Right renal pelvis (tissue), 4 donors: ENCODE measurements at places on chromosomes 5 and 9. TPM values are rescaled to one million over a fixed set of nuclear protein-coding genes. Genes with fewer than 3 reads are reported as not detected.

The MOB3B gene
- polyA plus RNA-seq, result 26.9 TPM

The AFAP1L1 gene
- 19.1 TPM for polyA plus RNA-seq

The DMRT3 gene
- polyA plus RNA-seq, result 1.6 TPM

The TMEFF1 gene
- 5.1 TPM for polyA plus RNA-seq

The BTNL8 gene
- 0.46 TPM for polyA plus RNA-seq

The GARIN3 gene
- polyA plus RNA-seq, result not detected

The ATG10 gene
- polyA plus RNA-seq, result 13.5 TPM

The IFNK gene
- not detected for polyA plus RNA-seq

The RASGRF2 gene
- 1.5 TPM for polyA plus RNA-seq

The PTPN3 gene
- polyA plus RNA-seq, result 58.5 TPM

The RETREG1 gene
- 45.4 TPM for polyA plus RNA-seq

DNA sequence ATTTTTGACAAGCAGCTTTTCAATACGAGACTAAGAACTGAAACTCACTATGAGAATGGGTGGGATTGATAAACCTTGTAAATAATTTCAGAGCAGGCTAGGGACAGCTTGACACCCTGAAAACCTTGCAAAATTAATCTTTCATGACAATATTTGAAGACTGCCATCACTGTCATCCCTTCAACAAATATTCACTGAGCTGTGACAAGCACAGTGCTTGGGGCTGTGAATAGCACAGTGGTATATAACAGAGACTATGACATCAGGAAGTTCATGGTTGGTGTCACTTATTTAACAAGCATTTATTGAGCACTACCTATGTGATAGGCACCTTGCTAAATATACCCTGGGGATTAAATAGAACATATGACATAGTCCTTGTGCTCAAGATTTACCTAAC, 741.0 kb upstream of the RIOK2 start:
- DNase-seq, result no peak

DNA sequence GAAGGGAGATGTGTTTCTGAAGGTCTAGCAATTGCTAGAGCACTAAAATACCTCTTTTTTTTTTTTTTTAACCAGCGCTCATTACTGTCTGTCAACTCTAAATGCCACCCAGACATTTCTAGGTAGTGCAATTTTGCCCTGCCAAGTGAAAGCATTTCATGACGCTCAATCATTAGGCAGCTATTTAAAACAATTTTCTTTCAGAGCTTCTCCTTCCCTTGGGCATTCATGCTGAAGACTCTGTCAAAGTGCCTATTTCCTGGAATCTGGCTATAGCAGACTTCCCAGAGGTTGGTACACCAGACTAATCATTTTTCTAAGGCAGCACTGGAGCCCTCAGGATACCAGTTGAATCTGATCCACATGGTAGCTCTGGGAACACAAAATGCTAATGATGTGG, 97.0 kb upstream of the ANKRD55 start:
- no peak for DNase-seq

- DNase-seq, result no peak
Observed at GRCh38 chr5:95390812-95391492, at the start of gene FAM81B. Gene FAM81B (plus strand): TSS chr5:95391366. CDS start chr5:95391390, 24 bp downstream.

DNA sequence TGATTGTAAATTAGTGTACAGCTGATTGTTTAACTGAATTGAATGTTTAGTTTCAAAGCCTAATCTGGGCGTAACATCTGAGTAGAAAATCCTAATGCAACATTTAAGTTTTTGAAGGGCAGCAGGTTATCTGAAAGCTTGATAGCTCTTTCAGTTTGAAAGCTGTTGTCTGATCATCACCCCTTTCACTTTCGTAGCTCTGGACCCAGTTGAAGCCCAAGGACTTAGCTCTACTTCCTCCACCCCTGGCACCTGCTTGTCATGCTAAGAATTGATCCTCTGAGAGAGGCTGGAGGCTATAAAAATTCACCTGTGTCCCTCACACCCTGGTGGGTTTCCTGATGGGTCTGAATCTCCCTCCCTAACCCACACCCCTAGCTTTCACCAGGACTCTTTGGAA, 86.0 kb downstream of the ZFAND5 start:
- no peak for DNase-seq

DNA sequence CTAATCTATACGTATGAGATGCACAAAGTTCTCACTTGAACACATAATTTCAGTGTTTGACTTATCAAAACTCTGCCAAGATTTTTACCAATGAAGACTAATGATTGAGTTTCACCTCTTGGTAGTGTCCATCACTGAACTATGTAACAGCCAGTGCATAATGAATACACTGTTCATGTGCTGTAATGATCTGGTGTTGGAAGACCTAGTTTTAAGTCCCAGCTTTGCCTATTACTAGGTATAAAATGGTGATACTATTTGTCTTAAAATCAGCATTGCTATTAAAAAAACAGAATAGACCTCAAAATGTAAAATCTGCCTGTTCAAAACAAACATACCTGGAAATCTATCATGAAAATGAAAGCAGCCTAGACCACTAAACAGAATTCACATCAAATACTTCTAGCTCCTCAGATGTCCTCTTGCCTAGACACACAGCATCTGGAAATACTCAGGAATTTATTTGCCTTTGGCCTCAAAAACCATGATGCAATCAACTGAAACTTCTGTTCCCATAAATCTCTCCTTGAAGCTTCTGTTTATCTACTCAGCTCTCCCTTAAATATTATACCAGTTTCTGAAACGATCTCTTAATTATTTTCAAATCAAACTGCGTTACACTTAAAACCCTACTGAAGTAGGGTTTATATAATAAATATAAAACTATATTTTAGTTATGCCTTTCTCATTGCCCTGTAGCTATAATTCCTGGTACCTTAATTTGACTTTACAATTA, 38.1 kb downstream of the MRPS27 start:
- peak; percentile 25 for DNase-seq

GRCh38 chr5:81768935-81769452, 18.1 kb upstream of the SSBP2 start:
- DNase-seq, result no peak

GRCh38 chr9:83047839-83048775, 14.8 kb downstream of the RASEF start:
- no peak for DNase-seq

DNA sequence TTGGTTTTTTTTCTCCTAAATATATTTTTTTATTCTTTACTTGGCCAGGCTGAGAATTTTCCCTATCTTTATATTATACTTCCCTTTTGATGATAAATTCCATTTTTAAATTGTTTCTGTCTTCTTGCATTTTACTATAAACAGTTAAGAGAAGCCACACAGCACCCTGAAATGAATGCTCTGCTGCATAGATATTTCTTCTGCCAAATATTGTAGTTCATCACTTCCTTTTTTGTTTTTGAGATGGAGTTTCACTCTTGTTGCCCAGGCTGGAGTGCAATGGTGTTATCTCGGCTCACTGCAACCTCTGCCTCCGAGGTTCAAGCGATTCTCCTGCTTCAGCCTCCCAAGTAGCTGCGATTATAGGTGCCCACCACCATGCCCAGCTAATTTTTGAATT, 8.5 kb upstream of the INIP start:
- no peak for DNase-seq

GRCh38 chr9:3736161-3736560, 210.4 kb upstream of the RFX3 start:
- DNase-seq, result no peak

- no peak for DNase-seq
Observed at GRCh38 chr5:177510567-177511053, 984 bp upstream of the DOK3 start.

GRCh38 chr5:150254774-150255173, 34.8 kb downstream of the CAMK2A start:
- no peak for DNase-seq

- no peak for DNase-seq
Observed at GRCh38 chr5:151115272-151115905, 34.6 kb upstream of the TNIP1 start.

GRCh38 chr5:169280696-169281095, 20.2 kb downstream of the SLIT3 start:
- no peak for DNase-seq

DNA sequence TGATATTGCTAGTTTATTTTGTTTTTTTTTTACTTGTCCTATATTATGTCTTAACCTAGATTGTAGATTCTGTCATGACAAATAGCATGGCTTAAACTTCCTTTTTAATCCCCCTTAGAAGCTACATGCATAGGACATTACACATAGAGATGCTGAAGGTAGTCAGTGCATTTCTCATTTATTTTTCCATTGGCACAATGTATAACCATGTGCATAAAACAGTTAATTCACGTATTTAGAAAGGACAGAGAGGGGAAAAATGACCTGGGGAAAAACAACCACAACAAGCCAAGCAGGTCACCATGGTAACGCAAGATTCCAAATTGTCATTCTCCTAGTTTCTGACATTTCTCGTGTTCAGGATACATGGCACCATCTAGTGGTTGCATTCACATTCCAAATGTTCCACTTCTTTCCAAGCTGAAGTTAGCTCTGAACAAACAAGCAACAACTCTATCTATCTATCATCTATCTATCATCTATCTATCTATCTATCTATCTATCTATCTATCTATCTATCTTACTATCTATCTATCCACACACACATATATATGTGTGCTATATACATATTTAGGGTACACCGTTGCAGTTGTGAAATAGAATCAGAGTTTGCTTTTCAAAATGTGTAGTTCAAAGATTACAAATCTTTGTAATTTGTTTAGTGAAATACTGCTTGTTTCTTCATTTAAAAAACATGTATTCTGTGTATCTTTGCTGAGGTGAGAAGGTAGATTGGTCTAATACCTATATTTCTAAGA, 487.2 kb upstream of the ST8SIA4 start:
- peak; percentile 20 for DNase-seq

DNA sequence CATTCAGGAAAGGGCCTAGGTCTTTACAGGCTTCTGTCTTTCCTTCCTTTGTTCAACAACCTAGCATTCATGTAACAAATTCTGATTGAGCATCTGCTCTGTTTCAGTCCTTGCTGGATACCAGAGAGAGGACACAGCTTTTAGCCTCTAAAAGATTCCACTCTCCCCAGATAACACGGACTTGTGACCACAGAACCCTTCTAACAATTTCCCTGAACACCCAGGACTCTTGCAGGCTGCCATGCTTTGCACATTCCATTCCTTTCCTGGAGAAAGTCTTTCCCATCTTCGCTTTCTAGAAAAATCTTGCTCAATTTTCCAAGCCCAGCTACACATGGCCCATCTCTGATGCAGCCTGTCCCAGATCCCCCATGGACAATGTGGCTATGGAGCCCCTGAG, 310.9 kb downstream of the ACTL7B start:
- DNase-seq, result no peak

DNA sequence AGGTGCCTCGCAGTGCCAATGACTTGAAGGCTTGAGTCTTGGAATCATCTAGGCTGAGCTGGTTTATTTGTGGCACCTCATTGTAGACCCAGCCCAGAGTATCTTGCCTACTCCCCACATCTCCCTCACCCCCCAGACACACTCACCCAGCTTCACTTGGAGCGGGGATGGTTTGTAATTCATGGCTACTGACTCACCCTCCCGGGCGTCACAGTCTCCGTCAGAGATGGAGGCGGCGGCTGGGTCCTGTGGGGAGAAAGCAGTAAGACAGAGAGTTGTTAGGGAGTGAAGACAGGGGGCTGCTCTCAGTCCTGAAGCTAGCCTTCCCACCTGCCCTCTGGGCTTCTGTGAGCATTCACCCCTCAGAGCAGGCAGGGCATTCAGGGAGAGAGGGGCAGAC, 29.0 kb upstream of the MYORG start:
- DNase-seq, result no peak

DNA sequence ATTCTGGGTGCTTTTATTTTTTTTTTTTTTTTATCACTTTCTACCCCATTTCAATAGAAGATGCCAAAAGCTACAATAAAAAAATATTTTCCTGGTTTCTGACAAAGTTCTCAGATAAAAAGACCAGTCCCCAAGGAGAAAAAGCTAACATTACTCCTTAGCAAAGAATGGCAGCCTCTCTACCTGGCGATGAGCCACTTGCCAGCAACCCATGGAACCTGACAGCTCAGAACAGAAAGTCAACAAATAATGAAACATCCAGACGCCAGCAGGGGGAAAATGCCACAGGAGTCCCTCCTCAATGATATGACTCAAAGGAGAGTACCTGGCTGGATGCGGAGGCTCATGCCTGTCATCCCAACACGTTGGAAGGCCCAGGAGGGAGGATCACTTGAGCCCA, 123.2 kb downstream of the MYO10 start:
- DNase-seq, result no peak

- no peak for DNase-seq
Observed at GRCh38 chr5:146283344-146283761, 55.3 kb upstream of the POU4F3 start.

- DNase-seq, result peak; percentile 94
Observed at GRCh38 chr9:125143377-125144090, at the start of gene SCAI. Gene SCAI (minus strand): TSS chr9:125143528. CDS start chr9:125143437, 91 bp downstream.

DNA sequence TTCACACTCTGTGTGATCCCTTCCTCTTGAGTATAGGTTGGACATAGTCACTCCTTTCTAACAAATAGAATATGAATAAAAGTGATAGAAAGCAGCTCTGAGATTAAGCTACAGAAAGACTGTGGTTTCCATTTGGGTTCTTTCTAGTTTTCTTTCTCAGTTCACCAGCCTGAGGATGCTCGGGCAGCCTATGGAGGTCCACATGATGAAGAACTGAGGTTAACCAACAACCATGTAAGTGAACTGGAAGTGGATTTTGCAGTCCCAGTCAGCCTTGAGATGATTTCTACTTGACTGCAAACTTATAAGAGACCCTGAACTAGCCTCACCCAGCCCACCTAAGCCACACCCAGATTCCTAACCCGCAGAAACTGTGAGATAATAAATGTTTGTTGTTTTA, 10.1 kb upstream of the FOXE1 start:
- DNase-seq, result no peak

DNA sequence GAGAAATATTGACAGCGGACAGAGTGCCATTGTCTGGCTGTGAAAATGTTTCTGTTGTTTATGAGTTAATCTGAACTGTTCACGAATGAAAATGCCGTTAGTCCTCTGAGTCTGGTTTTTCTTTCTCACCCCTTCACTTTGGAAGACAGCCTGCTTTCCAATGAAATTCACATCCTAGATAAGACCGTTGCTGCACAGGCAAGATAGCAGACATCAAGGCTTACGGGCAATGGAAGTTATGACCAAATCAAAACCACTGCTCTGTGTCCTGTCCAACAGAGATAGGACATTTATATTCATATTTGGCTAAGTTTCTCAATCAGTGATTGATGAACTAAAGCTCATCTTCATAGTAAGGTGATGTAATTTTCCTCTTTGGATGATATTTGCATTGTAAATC, 180.0 kb upstream of the DMAC1 start:
- no peak for DNase-seq

GRCh38 chr5:167453246-167454030, 838.0 kb upstream of the WWC1 start:
- DNase-seq, result no peak

DNA sequence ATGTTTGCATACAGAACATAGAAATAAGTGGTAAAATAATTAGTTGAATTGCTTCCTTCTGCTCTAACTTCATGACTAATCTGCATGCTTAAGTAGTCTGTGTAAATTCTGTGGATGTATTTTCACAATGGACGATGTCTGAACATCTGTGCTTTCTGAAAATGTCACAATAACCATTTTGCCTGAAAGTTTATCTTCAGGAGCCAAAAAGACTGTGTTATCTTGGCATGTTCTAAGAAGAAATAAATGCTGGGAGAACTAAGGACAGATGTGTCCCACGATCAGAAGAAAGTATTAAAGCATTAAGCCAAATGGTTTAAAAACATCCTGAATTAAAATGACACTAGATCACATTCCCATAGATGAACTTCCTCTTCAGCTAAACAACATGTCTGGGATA, 397.6 kb downstream of the SPOCK1 start:
- no peak for DNase-seq
